ENCODE measurements at places on chromosomes 3 and 15.

GRCh38 chr3:71636482-71636881, 53.0 kb upstream of the FOXP1 start:
- no peak for DNase-seq

GRCh38 chr15:52206446-52206845, 15.3 kb upstream of the GNB5 start:
- DNase-seq, result no peak

DNA sequence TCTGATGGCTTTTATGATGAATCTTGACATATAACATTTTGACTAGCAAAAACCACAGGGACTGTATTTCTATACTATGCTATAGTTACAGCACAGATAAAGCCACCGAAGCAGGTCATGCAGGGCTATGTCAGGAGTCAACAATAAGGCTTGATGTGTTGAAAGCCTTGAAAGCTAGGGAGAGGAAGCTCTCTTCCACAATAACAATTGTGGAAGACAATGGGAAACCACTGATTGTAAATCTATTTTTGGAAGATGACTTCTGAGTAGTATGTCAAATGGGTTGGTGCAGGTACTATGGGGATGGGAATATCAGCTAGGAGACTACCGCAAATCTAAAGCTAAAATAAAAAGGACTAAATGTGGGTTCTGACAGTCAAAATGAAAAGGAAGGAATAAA, 4.0 kb upstream of the AQR start:
- DNase-seq, result no peak

- DNase-seq, result no peak
Observed at GRCh38 chr3:42801048-42801620, 3.2 kb downstream of the HIGD1A start.

Data from K562 (cell line).